ENCODE measurements at places on chromosomes 11 and 22.

- no peak for DNase-seq
Observed at GRCh38 chr11:113137713-113138529, 176.5 kb upstream of the TTC12 start.

GRCh38 chr11:113796663-113797259 lies 17.2 kb downstream of the CLDN25 start:
- DNase-seq = no peak

DNA sequence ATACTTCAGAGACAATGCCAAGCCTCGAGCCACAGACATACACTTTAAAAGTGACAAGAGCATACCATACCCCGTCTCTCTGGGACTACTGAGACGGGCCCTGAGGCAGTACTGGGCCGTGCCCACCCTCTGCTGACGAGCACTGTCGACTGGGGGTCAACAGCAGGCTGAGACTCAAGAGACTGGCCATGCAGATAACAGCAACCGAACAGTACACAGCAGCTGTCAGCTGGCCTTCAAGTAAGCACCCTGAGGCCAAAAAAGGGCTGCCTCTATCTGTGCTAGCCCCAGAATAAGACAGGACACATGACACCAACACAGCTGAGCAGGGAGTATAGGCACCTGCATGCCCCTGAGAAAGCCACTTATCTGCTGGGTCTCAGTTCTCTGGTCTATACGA lies 18.9 kb upstream of the TMEM121B start:
- no peak for DNase-seq

DNA sequence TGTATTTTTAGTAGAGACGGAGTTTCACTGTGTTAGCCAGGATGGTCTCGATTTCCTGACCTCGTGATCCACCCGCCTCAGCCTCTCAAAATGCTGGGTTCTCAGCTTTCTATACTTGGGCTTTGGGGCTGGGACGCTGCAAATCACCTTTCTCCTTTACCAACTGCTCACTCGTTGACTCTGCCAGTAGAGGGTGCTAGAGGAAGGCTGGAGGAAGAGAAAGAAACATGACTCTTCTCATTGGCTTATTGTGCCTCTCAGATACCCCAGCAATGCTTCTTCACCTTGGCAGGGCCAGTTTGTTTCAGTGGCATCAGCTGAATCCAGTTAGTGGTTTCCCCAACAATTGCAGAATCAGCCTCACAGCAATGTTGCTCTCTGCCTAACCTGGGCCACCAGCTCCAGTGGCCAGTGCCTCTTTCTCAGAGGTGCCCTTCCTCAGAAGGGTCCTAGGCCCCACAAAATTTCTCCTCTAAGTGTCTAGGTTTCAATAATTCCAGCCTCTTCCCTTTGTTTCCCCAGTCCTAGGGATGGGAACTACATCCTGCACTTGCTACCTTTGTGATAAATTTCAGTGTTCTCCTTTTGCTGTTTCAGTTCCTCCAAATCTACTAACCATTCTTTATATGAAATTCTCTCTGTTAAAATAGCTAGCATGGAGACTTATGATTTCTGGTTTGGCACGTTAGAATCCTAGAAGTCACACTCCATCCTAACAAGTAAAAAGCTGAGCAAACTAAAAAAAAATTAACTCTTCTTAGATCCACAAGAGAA lies 71.5 kb upstream of the VSTM5 start:
- DNase-seq = no peak

- no peak for DNase-seq
Observed at GRCh38 chr22:39959640-39960447, at the start of gene TMA7B. Gene TMA7B, plus strand, starts transcription at chr22:39960397. Its CDS starts 3,978 bp downstream, at chr22:39964375.

DNA sequence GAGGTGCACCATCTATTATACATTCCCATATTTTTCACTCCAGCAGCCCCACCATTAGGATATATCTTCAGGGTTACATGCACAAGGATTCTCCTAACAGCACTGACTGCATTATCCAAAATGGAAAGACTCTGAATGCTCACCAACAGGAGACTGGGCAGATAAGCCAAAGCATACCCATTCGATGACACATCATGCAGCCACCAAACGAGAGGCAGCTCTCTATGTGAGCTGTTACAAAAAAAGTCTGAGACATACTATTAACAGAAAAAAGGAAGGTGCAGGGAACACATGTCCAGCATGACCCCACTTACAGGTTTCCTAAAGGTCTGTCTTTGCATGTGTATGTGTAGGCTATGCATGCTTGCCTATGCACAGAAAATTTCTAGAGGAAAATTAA lies 12.4 kb upstream of the SERPIND1 start:
- DNase-seq = peak; percentile 3

Data from AG09309 (cell line).